Stimulated activated CD4-positive, alpha-beta T cell treated with anti-CD3 and anti-CD28 coated beads, TNF-alpha, amount 100 ng/mL, for 24 hours (primary cell): ENCODE measurements at places on chromosomes 5 and 9.

DNA sequence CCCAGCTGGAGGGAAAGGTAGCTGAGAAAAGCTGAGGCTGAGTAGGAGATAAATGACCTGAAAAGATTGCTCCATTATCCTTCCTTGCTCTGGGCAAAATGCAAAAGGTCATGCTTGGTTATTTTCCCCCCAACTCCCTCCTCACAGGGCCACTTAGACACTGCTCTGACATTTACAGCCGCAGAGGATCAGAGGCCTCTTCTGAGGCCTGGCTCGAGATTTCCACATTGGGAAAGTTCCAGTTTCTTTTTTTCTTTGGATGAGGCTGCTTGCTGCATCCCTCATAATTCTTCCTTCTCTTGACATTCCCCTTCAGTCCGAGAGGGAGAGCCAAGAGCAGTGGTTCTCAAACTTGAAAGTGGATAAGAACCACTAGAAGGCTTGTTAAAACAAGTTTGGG is 60.1 kb upstream of the HSPA9 start:
- no peak for DNase-seq

GRCh38 chr9:93558503-93558902 is 17.9 kb upstream of the PHF2 start:
- DNase-seq: no peak

DNA sequence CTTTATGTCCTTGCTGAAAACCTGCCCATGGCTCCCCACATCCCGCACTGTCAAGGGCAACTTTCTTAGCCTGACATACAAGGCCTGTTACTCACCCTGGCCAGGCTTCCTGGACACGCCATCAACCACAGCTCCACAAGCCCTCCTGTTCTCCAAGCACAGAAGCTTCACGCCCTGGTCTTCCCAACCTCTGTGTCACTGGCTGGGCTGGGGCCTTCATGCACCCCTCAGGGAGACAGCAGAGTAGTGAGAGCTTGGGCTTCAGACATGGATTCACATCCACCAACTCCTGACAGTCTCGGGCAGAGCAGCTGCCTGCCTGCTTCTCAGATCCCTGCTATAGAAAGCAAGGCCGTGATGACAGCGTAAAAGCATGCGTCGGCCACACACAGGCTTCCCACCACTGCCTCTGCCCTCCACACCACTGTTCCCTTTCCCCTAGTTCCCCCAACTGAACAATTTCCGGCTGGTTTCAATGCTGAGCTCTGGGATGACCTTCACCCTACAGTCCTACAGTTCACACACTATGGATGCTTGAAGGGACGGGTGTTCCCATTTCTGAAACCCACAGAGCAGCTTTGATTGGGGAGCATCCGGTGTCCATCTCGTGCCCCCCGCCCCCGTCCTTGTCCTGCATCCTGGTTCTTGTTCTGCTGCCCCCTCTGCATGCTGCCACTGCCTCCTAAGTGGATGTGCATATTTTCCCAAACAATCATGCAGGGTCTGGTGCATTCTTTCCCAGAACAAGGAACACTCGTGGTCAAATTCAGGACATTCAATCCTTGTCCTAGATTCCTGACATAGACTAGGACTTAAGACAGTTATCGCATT is 33.4 kb upstream of the ADAMTS2 start:
- DNase-seq: no peak

DNA sequence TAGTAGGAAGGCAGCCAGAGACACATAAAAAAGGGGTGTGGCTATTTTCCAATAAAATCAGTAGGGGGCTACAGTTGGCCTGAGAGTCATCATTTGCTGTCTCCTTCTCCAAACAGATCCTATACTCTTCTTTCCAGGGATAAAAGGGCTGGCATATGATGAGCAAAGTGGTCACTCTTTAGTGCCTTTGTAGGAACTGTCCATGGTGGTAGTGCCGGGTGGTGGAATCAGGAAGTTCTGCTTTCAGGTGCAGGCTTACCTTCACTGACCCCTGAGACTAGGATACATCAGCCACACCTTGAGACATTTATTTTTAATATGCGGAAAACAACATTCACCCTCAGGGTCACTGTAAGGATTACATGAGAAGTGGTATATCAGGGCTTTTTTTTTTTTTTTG is 80.8 kb downstream of the ASTN2 start:
- no peak for DNase-seq

GRCh38 chr5:68464424-68464823 is 248.9 kb downstream of the PIK3R1 start:
- peak; percentile 34 for DNase-seq

GRCh38 chr9:87324613-87325194 is 173.0 kb upstream of the DAPK1 start:
- no peak for DNase-seq

DNA sequence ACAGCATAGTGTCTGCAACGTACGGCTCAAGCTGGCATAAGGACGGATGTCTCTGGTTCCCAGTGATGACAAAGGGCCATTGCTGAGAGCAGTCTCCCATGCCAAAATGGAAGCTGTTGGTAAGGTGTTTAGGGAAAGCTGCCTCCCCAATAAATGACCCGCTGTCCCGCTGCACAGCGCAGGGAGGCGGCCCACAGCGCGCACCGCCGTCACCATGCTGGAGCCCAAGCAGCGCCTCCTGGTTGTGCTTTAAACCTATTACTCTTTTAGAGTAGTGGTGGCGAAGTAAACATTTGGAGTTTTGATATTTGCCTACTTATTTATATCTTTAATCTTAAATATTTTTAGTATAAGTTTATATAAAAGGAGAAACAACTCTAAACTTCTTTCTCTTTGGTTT is 70.4 kb upstream of the C5orf63 start:
- no peak for DNase-seq

GRCh38 chr5:57501414-57502201 is 19.0 kb upstream of the ACTBL2 start:
- no peak for DNase-seq

DNA sequence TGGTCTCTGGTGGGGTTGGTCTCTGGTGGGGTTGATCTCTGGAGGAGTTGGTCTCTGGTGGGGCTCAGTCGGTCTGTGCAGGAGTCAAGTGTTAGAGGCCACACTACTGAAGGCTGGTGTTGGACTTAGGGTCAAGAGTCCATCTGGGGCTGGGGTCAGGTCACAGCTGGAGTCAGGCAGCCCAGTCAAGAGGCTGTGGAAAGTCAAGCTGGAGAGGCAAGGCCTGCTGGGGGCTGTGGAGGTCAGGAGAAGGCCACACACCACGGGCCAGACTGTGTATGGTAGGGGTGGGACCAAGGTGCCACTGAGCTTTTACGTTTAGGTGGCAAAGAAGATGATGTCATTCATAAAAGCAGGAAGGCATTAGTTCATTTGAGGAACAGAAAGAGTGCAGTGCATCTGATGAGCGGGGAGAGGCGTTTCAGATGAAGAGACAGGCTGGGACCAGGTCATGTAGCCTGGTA is 16.7 kb upstream of the CD74 start:
- DNase-seq: no peak

- DNase-seq: no peak
These were observed 2.3 kb downstream of the MAN2A1 start for GRCh38 chr5:109691996-109692395.

DNA sequence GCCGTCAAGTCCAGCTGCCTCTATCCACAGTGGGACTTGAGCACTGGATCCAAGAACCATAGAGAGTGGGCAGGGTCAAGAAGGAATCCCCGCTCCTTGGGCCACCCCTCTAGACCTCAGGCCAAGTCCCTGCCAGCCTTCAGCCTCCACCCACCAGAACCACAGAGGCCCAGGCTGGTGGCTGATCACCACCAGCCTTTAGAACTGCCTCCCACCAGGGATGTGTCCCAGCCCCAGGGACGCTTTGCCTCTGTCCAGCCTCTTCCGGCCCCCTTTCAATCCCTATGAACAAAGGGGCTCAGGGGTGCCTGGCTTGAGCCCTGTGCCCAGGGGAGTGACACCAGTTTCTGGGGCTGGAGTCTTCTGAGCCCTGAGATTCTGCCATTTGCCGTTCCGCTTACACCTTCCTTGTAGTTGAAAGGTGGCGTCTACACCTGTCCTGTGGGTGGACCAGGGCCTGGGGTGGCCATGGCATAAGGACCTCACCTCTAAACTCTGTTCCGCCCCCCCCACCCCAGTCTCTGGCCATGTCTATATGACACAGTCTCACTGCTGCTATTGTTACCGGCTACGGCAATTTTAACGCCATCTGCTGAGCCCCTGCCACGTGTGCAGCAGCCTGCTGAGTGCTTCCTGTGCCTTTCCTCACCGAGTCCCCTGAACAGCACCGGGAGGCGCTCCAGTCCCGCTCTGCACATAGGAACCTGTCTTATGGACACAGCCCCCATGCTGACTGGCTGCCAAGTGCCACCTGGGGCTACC is 35.7 kb upstream of the ORM1 start:
- DNase-seq: no peak
